NCI-H2107 (cell line): ENCODE measurements at places on chromosomes 3 and 15.

GRCh38 chr15:74995779-74996765 is 709 bp downstream of the SCAMP5 start:
- peak; percentile 26 for DNase-seq

GRCh38 chr15:57780471-57780870 is 74.0 kb downstream of the POLR2M start:
- no peak for DNase-seq

DNA sequence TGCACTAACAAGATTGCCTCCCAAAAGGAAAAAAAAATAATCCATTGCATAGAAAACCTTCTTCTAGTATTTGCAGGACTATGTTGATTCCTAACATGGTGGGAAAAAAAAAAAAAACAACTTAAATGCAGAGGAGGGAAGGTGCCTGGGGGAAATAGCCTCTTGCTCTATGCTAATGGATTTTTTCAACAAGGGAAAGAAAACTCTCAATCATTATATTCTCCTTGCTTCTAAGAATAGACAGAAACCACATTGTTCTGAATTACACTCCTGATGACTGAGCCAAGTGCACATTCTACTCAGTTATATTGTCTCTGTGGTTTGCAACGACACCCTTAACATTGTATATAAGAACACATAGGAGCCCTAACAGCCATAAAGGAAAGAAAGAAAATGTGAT is 760.2 kb downstream of the NAALADL2 start:
- peak; percentile 70 for DNase-seq

DNA sequence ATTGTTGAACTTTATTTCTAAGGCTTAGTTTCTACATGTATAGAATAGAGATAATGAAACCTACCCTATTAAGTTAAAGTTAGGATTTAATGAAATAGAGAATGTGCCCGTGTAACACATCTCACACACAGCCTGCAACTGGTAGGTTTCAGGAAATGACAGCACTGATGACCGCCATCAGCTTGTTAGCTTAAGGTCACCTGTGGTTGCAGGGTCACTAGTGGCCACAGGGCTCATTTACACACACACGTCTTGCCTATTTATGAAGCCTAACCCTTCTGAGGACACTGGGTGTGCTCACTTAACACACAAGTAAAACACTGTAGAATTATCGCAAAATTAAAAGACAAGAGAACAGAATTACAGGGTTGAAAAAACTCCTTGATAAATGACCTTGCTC is 20.1 kb downstream of the CHRM5 start:
- DNase-seq, result no peak

GRCh38 chr15:99440551-99441443 is 125.0 kb upstream of the MEF2A start:
- no peak for DNase-seq
